Nucleus accumbens (tissue), 56 donors: ENCODE measurements at places on chromosomes 11 and 22.

GRCh38 chr11:102318469-102318868 is 1.2 kb downstream of the BIRC3 start:
- DNase-seq, result no peak

DNA sequence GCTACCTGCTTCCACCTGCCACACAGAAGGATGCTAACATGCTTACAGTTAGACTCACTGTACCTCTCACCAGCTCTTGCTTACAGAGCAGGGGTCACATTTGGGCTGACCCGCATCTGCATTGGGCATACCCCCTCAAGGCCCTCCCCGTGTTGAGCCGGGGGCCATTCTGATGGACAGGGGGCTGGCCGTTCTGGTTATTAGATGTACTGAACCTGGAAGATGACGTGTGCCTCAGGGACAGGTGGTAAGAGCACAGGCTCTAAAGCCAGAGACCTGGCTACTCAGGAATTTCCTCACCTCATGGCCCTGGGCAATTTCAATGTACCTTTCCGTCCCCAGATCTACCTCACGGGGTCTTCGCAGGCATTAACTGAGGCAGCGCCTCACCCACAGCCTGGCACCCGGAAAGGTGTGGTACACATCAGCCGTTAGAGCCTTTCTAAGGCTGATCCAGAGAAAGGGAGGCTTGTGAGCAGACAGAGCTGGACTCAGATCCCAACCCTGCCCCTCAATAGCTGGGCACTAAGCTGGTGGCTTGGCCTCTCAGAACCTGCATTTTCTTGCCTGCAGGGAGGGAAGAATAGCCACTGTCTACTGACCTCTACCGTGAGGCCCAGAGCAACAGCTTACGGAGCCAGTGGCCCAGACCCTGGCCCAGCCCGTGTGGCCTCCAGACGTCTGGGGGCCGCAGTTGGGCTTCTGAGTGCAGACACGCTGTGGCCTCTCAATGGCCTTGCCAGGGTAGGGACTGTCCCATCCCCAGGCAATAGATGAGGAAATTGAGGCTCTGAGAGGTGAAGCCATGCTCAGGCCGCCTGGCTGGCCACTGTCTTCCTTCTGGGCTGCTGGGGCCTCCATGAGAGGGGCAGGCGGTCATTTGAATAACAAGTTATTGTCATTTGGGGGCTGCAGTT is 100.6 kb downstream of the MORC2 start:
- DNase-seq, result no peak

DNA sequence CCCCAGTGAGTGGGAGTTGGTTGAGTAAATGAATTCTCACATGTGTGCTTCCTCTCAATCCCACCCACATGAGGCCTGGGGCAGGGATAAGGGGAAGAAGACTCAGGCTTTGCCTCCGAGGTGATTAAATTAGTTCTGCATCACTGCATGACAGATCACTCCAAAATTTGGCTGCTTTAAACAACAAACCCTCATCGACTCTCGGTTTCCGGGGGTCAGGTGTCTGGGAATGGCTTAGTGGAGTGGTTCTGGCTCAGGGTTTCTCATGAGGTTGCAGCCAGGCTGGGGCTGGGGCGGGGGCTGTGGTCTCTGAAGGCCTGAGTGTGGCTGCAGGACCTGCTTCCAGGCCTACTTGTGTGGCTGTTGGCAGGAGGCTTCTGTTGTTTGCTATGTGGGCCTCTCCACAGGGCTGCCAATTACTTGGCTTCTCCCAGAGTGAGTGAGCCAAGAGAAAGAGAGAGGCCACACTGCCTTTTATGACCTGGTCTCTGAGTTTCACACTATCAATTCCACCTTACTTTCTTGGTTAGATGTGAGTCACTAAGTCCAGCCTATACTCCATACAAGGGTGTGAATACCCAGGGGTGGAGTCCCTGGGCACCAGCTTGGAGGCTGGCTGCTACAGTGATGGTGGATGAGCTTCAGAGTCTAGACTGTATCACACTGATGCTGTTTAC is 15.9 kb downstream of the MOGAT2 start:
- DNase-seq, result no peak

DNA sequence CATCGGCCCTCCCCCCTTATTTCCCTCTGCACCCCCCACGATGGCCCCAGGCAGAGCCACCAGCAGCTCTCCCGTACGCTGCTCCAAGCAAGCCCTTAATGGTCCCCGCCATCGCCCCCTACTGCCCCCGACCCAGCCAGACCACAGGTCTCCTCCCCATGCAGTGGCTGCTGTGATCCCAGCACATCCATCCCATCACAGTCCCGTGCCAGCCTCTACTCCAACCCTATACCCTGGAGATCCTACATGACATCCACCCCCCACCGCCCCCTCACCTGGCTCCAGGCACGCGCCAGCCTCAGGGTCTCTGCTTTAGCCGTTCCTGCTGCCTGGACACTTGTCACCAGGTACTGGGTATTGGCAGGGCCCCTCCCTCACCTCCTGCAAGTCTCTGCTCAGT is 85.8 kb upstream of the RTL6 start:
- DNase-seq, result no peak

DNA sequence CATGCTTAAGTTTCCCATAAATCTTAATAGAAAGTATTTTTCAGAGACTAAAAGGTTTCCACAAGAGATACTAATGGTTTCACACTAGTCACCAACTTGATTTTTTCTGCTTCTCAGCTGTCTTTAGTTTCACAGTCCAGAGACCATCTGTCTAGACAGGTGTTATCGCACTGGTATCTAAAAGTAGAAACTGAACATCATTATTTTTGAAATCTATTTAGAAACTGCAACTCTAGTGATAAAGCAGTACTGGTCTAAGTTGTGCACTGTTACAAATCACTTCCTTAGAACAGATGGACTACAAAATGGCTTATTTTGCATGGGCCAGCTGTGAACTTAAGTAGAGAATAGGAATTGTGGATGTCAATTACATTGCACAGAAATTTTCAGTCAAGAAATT is 78.0 kb downstream of the CNTN5 start:
- DNase-seq, result no peak

DNA sequence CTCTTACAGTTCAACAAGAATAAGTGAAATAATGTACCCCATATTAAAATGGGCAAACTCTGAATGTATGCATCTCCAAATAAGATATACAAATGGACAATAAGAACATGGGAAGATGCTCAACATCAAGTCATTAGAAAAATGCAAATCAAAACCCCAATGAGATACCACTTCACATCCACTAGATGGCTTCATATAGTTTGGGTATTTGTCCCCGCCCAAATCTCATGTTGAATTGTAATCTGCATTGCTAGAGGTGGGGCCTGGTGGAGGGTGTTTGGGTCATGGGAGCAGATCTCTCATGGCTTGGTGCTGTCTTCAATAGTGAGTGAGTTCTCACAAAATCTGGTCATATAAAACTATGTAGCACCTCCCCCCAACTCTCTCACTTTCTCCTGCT is 5.7 kb downstream of the MPZL2 start:
- DNase-seq, result no peak

DNA sequence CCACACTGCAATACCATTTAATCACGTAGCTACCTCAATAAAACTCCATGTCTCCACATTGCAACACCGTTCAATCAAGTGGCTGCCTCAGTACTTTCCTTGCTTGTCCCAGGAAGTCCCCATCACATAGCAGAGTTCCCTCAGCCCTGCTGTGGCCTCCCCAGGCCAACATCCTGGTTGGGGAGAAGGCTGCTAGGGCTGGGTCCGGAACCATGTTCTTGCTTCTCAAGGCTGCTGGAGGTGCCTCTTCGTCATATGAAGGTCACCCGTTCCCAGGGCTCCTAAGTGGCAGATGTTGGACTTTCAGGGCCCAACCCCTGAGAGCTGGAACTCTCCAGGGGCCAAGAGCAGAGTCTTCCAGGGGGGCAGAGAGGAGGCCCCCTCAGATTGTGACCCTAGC is 3.3 kb downstream of the ART5 start:
- no peak for DNase-seq

- DNase-seq, result no peak
Measured at GRCh38 chr11:121318848-121319834, 26.6 kb downstream of the SC5D start.

GRCh38 chr11:91173701-91174100 is 950.9 kb upstream of the CHORDC1 start:
- DNase-seq, result no peak

GRCh38 chr22:46068593-46069491 is 81.5 kb upstream of the PPARA start:
- DNase-seq, result no peak

DNA sequence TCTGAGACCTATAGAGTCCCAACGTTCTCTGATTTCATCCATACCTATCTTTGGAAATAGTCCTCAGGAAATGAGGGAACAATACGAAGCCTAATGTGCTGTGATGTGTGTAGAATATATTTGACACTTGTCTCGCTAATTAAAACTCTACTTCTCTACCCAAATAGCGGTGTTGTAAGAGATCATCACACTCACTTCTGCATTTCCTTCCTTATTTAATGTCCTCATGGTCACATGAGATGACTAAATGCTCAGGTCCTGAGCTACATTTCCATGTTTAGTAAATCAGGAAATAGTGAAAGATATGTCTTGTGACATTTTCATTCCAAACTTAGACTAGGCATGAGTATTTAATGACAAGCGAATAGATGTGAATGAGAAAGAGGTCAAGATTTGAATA is 112.3 kb downstream of the MAML2 start:
- DNase-seq, result no peak

DNA sequence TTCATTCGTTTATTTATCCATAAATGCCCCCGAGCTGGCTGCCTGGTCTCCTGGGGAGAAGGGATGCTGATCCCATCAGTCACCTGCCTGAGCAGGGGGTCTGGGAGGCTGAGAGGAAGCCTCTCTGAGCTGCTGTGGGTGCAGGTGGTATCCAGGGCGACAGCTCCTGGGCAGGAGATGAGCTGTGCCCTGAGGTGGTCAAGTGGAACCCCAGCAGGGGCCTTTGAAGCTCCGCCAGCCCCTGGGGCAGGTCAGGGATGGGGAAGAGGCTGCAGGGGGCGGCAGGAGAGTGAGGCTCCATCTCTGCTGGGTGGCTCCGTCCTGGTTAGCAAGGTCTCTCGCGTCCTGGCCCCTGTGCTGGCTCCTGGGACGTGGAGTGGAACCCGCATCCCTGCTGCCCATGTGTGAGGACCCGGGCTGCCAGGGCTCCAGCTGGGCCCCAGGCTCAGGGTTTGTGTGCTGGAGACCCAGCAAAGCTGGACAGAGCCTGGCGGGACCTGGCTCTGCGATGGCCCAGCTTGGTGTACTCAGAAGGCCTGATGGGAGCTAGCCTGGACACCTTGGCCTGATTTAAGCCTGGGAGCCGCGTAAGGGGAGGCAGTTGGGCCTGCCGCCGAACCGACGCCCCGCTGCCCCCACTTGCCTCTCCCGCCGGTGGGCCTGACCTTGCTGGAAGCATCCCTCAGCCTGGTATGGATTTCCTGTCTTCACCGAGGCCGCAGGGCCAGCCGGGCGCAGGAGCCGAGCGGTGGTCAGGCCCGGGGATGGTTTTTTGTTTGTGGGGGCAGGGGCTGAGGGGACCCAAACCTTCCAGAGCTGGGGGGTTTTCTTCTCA is 44.5 kb downstream of the RTN4R start:
- no peak for DNase-seq

DNA sequence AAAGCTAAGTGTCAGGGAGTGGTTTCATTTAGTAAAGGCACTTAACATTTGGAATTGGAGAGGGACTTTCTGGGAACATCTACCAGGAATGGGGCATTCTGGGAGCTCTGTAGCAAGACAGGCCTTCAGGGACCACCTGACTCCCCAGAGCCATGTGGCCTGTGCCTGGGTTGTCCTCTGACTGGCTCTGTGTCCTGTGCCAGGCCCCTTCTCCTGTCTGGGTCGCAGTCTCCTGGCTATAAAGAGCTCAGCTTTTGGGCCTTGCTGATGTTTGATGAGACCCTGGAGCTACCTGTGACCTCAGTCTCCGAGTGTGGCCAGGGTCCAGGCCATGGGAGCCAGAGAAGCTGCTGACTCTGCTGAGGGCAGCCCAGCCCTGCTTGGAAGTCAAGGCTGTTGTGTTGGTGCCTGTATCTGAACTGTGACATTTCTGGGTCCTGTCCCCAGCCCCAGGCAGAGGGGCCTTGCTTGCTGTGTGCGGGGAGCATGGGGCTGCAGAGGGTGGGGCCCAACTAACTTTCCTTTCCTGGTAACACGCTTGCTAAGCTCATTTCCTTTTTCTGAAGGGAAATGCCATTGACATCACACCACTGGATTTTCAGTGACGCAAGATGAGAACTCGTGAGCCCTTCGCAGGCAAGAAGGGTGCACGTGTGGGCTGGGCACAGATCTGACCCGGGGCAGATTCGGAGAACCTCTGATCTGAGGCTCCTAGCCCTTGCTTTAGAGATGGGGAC is 41.3 kb downstream of the LRRC32 start:
- DNase-seq, result no peak

DNA sequence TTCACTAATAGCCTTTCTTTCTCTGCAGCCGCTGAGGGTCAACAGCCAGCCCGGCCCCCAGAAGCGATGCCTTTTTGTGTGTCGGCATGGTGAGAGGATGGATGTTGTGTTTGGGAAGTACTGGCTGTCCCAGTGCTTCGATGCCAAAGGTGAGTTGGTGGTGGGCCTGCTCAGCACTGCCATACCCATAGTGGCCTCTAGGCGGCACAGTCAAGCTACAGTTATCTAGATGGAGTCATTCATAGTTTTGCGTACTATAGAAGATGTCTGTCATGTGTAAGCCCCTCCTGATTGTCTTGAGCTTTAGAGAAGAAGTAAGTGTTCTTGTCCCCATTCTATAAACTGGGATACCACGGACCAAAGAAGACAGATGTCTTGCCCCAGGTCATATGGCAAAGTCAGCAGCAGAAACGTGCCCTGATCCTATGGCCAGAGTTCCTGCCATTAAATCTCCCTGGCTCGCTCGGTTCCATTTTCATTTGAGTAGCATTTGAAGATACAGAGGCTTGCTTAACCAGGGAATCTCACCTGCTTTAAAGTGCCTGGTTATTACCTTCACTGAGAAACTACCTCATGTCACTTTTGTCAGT is 42.1 kb upstream of the CRTAM start:
- no peak for DNase-seq

- DNase-seq, result no peak
Measured at GRCh38 chr22:46240073-46240472, 10.0 kb downstream of the CDPF1 start.

GRCh38 chr11:125762445-125762844 is 16.2 kb downstream of the PATE2 start:
- DNase-seq, result no peak

DNA sequence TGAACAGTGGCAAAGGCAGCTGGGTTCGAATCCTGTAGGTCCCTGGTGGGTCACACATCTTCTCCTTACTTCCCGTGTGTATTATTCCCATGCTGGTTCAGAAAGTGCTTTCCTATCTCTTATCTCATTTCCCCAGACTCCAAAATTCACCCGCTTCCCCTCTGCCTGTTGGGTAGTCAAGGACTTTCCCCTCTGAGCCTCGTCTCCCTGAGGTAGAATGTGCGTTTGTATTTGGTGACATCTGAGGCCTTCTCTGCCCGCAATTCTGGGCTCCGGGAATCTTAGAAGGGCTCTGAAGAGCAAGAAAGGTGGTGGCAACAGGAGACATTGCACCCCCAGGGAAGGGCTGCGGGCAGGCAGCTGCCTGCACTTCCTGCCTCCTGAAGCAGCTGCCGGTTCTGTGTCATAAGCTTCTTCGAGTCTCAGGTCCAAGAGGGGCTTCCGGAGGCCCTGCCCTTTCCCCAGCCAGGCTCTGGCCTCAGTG is 5.9 kb downstream of the LRRC32 start:
- DNase-seq, result no peak

GRCh38 chr22:36347094-36347493 is 40.7 kb downstream of the MYH9 start:
- DNase-seq, result no peak

- DNase-seq, result no peak
Measured at GRCh38 chr11:100632941-100633452, 54.1 kb upstream of the ARHGAP42 start.
